ENCODE measurements at places on chromosomes 3 and 15.
A peak's percentile ranks its signal among the peaks of the same experiment; 100 is the strongest.

GRCh38 chr3:152021951-152022461, 148.6 kb downstream of the SUCNR1 start:
- peak; percentile 61 for DNase-seq

- DNase-seq: no peak
Measured at GRCh38 chr15:38053776-38054175, 119.3 kb downstream of the TMCO5A start.

DNA sequence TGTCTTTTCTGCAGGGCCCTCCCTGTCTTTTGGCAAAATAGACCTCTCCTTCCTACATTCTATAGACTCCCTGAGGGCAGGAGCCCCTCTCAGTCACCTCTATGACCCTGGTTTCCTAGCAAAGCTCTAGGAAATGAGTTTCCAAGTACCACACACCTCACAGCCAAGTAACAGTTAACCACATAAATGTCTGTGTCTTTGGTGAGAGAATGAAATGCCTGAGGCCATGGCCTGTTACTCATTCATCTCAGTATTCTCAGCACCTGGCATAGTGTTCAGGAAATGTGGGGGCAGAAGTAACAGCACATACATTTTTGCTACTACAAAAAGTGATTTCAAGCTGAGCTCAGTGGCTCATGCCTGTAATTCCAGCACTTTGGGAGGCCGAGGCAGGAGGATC, 21.0 kb downstream of the RFT1 start:
- peak; percentile 51 for DNase-seq

GRCh38 chr3:72951259-72951722, 45.3 kb upstream of the PPP4R2 start:
- DNase-seq: no peak

DNA sequence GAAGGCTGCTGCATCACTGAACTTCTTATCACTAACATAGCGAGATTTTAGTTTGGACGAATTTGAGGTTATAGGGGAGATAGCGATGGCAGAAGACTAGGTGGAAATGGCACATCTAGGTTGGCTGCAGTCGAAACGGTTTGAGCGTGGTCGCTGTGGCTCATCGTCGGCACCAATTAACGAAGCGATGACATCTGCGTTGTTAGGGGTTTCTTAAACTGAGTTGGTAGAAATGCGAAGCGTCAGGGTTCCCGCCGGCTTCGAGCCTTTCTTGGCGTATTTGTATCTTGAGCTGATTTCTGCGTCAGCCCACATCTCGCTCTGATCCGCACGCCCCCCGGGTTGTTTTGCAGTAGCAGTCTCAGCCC, 319 bp downstream of the LNP1 start:
- peak; percentile 35 for DNase-seq

DNA sequence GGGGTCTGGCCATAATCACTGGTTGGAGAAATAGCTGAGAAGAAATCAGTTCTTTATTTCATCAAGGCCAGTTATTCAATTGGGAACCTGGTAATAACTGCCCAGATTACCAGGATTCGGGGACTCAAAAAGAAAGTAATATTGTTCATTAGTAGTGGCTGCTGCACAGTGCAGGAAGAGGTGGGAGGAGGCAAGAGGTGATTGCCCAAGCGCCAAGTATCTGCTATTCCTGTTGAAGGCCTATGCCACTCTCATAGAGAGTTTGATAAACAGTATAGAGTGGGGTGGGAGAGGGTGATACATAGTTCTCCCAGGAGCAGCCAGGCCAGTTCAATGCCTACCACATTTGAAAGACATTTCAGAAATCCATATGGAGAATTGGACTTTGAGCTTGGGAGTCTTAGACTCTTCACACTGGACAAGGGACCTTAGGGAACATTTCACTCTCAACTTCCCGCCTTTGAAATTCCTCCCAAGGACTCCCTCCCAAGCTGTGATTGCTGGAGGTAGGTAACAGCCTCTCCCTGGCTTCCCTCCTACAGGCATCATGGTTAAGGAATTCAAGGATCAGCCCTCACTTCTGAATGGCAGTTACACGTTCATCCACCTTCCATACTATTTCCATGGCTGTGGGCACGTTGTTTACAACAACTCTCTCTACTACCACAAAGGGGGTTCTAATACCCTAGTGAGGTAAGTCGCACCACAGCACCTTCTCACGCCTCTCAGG, 59.8 kb downstream of the GLDN start:
- DNase-seq: no peak

GRCh38 chr3:127688416-127689265, 15.9 kb downstream of the ABTB1 start:
- DNase-seq: no peak

GRCh38 chr3:160226026-160226907, 1.0 kb downstream of the C3orf80 start:
- no peak for DNase-seq

GRCh38 chr15:56868170-56868569, 50.3 kb upstream of the TCF12 start:
- DNase-seq: no peak

GRCh38 chr15:43955140-43955539, 128.3 kb downstream of the WDR76 start:
- no peak for DNase-seq

DNA sequence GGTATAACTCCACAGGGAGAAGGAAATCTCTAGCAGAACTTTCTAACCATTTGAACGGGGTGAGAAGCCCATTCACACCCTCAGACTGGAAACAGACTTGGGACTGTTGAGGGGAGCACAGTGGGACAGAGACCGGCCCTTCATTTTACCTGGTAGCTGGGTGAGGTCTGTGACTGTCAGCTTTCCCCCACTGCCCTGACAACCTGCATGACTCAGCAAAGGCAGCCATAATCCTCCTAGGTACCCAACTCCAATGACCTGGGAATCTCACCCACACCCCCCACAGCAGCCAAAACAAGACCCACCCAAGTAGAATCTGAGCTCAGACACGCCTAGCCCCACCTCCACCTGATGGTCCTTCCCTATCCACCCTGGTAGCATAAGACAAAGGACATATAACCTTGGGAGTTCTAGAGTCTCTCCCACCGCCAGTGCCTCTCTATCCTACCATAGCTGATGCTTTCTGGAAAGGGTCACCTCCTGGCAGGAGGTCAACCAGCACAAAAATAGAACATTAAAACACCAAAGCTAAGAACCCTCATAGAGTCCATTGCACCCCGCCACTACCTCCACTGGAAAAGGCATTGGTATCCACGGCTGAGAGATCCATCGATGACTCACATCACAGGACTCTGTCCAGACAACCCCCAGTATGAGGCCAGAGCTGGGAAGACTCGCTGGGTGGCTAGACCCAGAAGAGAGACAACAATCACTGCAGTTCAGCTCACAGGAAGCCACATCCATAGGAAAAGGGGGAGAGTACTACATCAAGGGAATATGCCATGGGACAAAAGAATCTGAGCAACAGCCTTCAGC, 28.0 kb downstream of the SENP7 start:
- DNase-seq: no peak

- no peak for DNase-seq
Measured at GRCh38 chr15:58036579-58036978, 28.9 kb downstream of the ALDH1A2 start.

GRCh38 chr15:35751413-35752133, 205.6 kb upstream of the DPH6 start:
- peak; percentile 82 for DNase-seq

DNA sequence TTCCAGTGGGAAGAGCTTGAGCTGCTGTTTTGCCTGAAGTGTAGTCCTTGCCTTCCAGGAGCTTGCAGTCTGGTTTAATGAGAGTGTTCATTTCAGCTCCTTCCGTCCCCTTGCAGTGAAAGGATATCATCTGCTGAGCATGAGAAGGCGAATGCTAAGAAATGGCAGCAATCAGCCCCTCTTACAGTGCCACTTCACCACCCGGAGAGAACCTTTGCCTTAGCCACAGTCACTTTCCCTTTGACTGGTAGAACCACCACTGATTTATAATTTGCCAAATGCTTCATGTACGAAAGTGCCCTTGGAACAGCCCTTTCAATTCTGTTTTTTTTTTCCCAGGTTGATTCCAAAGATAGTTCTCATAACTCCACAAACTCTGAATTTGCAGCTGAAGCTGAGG, 11.5 kb downstream of the TATDN2 start:
- DNase-seq: no peak

DNA sequence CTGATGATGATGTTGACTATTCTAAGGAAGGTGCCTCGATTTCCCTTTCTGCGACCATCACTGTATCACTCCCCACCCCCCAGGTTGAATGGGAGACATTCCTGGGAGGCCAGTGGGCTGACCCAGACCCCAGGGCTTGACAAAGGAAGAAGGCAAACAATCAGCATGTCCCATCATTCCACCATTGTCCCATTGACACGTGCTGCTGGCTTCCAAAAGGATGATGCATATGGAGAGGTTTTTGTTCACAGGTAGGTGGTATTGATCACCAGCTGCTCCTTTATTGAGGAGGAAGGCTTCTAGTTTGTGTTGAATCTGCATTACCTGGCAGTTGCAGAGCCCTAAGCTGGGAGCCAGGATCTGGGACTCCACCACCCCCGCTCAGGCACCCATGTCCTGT, 30.4 kb downstream of the RASGRF1 start:
- DNase-seq: no peak

DNA sequence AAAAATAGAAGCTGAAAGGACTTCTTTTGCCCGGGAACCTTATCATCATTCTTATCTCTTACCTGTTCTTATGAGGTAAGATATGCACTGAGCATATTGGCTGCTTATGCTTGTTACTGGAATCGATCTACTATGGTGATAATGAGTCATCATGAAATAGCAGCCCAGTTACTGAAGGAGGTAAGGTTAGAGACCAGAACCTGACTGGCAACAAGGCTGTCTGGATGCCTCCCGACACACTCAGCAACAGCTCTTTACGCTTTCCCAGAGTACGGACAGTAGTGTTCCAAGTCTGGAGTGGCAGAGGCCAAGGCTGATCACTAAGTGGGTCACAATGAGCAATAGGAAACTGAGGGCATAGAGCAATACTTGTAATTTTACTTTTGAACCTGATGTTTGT, 314.1 kb downstream of the NLGN1 start:
- DNase-seq: no peak

Data from head of caudate nucleus (tissue), 42 donors.